ENCODE measurements at places on chromosomes 2 and 18. TPM values are rescaled to one million over a fixed set of nuclear protein-coding genes. Genes with fewer than 3 reads are reported as not detected.

- H3K4me1 ChIP-seq, result no peaks in the 10 kb centered on the region
- DNase-seq, result no peak
- peaks cover 3% of the 10 kb centered on the region for H3K36me3 ChIP-seq
- no peak overlapping the region for H3K27ac ChIP-seq
- H3K27me3 ChIP-seq, result no peaks in the 10 kb centered on the region
- H3K4me3 ChIP-seq, result no peak overlapping the region
Measured at GRCh38 chr2:112312821-112313220, 37.4 kb downstream of the ZC3H6 start.

DNA sequence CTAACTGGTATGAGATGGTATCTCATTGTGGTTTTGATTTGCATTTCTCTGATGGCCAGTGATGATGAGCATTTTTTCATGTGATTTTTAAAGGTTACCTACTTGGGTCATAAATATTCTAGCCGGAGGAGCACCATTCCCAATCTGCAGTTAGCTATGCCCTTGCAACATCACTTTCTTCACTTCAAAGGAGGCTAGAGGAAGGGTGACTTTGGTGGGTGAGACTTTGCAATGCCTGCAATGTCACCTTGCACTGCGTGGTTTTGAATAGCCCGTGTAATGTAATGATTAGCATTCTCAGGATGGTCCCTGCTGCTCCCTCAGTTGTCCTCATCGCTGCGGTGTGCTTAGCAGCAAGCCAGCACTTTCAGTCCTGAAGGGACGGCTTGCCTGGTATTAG lies 56.1 kb upstream of the CHRNA1 start:
- no peak overlapping the region for H3K4me3 ChIP-seq
- no peaks in the 10 kb centered on the region for H3K4me1 ChIP-seq
- no peaks in the 10 kb centered on the region for H3K27me3 ChIP-seq
- no peak for DNase-seq
- H3K27ac ChIP-seq, result no peak overlapping the region

GRCh38 chr2:235447210-235447609 lies 46.6 kb upstream of the AGAP1 start:
- H3K4me3 ChIP-seq, result no peak overlapping the region
- H3K27ac ChIP-seq, result no peak overlapping the region
- DNase-seq, result no peak
- peaks cover 16% of the 10 kb centered on the region for H3K27me3 ChIP-seq
- no peaks in the 10 kb centered on the region for H3K4me1 ChIP-seq

The TRIM43 gene
- total RNA-seq, result not detected

GRCh38 chr2:45232818-45233217 lies 223.6 kb upstream of the SIX2 start:
- no peak overlapping the region for H3K4me3 ChIP-seq
- DNase-seq, result no peak
- no peaks in the 10 kb centered on the region for H3K36me3 ChIP-seq
- H3K27ac ChIP-seq, result no peak overlapping the region
- no peaks in the 10 kb centered on the region for H3K4me1 ChIP-seq

GRCh38 chr18:10898417-10898974 lies 250.9 kb downstream of the PIEZO2 start:
- H3K36me3 ChIP-seq, result no peaks in the 10 kb centered on the region
- peaks cover 3% of the 10 kb centered on the region for H3K27me3 ChIP-seq
- no peak for DNase-seq
- no peak overlapping the region for H3K4me3 ChIP-seq
- no peaks in the 10 kb centered on the region for H3K4me1 ChIP-seq
